ENCODE measurements at places on chromosomes 2 and 18.

DNA sequence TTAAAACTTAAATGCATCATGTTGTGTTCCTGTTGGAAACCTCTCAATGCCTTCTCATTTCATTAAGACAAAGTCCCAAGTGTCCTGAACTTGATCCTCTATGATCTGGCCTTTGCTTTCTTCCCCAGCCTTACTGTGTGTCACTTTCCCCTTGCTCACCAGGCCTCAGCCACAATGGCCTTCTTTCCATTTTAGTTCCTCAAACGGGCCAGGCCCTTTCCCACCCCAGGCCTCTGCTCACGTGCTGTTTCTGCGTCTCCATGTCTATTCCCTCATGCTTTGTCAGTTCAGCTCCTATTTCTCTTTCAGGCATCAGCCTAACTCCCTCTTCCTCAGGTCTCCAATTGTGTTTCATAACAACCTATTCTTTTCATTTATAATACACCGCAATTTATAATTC is 19.5 kb downstream of the CXCR4 start:
- DNase-seq, result no peak

DNA sequence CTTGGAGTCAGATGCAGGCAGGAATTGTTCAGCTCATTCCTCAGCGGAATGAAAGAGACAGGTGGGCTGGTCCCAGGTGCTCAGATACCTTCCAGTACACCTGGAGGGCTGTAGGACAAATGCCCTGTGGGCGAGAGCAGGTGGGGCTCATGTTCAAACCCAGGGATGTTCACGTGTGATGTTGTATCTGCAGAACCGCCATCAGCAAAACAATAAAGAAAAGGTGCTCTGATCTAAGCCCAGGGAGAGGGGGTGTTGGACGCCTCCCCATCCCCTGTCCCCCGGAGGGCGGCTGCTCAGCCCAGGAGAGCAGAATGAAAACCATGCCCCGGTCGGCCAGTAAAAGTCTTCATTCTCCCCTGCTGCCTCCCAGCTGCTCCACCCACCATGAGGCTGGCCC is 197.4 kb downstream of the HAUS1 start:
- no peak for DNase-seq

- no peak for DNase-seq
Observed at GRCh38 chr18:10015941-10016819, 102.4 kb downstream of the VAPA start.

GRCh38 chr2:227415538-227416424 is 28.0 kb upstream of the SCYGR1 start:
- no peak for DNase-seq

- DNase-seq, result no peak
Observed at GRCh38 chr18:77316641-77317040, 67.0 kb downstream of the GALR1 start.

GRCh38 chr2:134718023-134718816 is 580 bp downstream of the TMEM163 start:
- DNase-seq, result no peak

GRCh38 chr2:99926986-99927385 is 215.4 kb downstream of the AFF3 start:
- DNase-seq, result no peak
